Colonic mucosa (tissue), 4 donors: ENCODE measurements at places on chromosomes 11 and 22. TPM values are rescaled to one million over a fixed set of nuclear protein-coding genes. Genes with fewer than 3 reads are reported as not detected.

The DEPDC5 gene
- total RNA-seq, result 52.7 TPM

- DNase-seq, result no peak
Observed at GRCh38 chr11:122205036-122205435, 89.0 kb upstream of the BLID start.

The CLTCL1 gene
- 3.5 TPM for total RNA-seq

DNA sequence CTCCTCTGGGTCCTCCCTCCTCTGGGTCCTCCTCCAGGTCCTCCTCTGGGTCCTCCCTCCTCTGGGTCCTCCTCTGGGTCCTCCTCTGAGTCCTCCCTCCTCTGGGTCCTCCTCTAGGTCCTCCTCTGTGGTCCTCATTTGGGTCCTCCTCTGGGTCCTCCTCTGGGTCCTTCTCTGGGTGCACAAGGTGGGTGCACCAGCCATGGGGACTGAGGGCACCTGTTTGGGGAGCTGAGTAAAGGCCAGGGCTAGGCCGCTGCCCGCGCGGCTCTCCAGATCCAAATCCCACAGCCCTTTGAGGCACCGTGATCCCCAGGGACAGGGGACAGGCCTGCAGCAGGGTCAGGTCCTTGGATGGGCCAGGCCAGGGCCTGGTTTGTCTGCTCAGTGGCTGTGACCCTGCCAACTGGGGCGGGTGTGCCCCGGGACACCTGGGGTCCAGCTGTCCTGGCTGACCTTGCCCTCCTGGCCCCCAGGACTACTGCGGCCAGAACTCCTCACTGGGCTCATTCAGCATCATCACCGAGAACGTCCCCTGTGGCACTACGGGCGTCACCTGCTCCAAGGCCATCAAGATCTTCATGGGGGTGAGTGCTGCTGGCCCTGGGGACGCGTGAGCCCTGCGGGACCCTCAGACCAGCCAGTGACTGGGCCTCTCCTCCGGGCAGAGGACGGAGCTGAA is 12.7 kb downstream of the MUC2 start:
- no peak for DNase-seq

GRCh38 chr11:73175551-73176144 is 33.5 kb upstream of the FCHSD2 start:
- no peak for DNase-seq

DNA sequence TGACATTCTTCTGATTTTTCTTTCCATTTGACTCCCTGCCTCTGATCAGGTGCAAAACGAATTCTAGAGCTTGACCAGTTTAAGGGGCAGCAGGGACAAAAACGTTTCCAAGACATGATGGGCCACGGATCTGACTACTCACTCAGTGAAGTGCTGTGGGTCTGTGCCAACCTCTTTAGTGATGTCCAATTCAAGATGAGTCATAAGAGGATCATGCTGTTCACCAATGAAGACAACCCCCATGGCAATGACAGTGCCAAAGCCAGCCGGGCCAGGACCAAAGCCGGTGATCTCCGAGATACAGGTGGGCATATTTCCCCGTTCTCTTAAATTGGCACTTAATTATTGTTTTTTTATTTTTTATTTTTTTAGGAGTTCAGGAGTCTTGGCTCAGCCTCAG is 15.4 kb downstream of the XRCC6 start:
- no peak for DNase-seq

GRCh38 chr11:10908215-10908951 is 50.5 kb upstream of the ZBED5 start:
- no peak for DNase-seq

DNA sequence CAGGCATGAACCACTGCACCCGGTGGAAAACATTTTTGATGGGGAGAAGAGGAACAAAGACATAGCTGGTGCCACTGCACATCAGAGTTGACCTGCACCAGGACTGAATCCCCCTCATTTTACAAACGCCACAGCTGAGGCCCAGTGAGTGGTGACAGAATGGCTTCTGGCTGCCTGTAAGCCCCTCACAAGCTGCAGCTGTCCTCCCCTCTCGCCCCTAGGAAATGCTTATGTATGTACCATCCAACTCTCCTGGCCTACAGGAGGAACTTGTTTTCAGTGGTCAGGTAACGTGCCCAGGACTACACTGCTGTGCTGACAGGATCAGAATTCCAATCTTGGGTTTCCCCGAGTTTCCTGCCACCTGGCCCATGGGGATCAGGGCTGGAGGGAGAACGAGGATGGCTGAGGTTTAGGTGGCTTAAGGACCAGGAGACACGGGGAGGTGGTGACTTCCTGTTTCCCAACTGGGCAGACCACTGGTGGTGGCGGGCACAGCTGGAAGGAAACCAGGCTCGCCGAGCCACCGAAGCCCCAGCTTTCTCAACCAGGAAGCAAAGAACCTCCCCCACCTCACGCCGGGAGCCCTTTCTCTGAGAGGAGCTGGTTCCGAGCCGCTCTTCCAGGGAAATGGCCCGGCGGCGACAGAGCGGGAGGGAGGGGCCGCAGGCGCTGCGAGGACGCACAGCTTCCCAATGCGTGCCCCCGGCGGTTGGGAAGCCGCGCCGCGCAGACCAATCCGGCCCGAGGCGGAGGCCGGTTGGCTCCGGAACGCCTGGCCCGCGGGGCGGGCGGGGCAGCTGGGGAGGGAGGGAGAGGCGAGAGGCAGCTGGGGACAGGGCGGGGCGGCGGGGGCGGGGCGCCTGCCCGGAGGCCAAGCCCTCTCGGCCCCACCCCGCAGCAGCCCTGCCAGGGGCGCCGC is 1.0 kb upstream of the LRFN4 start:
- DNase-seq, result peak; percentile 97

GRCh38 chr11:6655790-6656583 is at the start of gene DCHS1:
DCHS1 (minus strand) TSS chr11:6655809; CDS start chr11:6641613, 14,196 bp downstream.
- DNase-seq, result no peak
